ENCODE measurements at places on chromosomes 13 and 19.
A peak's percentile ranks its signal among the peaks of the same experiment; 100 is the strongest.

DNA sequence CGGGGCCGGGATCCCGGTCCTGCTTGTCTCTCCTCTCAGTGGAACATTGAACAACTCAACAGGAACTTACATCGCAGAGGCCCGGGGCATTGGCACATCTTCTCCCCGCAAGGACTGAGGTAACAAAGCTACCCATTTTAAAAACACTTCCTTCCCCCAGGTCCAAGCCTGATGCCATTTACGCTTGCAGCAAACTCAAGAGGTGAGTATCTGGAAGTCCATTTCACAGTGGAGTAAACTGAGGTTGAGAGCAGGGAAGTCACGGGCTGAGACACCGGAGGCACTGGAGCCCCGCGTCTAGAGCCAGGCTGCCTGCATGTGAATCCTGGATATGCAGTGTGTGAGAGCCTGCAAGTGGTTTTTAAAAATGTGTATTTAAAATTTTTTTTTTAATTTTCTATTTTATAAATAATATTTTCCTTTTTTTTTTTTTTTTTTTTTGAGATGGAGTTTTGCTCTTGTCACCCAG lies 492 bp upstream of the PGLYRP1 start:
- DNase-seq, result no peak

DNA sequence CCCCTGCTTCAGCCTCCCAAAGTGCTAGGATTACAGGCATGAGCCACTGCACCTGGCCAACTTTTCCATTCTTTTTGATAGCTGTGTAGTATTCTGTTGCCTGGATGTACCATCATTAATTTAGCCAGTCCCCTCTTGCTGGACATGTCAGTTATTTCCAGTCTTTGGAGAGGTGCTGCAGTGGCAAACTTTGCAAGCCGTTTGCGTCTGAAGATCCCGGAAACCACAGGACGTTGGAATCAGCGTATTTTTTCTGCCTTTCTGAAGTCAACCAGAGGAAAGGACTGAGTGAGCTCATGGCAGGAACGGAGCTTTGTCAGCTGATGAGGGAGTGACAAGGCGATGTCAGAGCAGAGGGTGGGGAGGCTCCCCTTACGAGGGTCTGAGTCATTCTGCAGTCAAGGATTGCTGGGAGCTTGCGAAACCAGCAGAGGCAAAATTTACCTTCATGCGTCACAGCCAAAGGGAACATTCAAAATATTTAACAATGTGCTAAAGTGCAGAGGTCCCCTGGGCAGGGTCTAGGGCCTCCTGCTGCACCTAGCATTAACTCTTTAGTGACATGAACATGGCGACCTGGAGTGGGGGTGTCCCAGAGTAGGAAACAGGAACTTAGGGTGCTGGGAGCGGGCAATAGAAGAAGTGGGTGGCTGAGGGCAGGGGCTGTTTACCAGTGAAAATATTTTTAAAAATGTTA lies 5.6 kb downstream of the C5AR1 start:
- DNase-seq, result peak; percentile 78

- peak; percentile 80 for DNase-seq
Measured at GRCh38 chr19:41993612-41994483, at the start of gene ATP1A3. TSS of gene ATP1A3 (minus strand) at chr19:41994230. CDS start at chr19:41994076, 154 bp downstream.

DNA sequence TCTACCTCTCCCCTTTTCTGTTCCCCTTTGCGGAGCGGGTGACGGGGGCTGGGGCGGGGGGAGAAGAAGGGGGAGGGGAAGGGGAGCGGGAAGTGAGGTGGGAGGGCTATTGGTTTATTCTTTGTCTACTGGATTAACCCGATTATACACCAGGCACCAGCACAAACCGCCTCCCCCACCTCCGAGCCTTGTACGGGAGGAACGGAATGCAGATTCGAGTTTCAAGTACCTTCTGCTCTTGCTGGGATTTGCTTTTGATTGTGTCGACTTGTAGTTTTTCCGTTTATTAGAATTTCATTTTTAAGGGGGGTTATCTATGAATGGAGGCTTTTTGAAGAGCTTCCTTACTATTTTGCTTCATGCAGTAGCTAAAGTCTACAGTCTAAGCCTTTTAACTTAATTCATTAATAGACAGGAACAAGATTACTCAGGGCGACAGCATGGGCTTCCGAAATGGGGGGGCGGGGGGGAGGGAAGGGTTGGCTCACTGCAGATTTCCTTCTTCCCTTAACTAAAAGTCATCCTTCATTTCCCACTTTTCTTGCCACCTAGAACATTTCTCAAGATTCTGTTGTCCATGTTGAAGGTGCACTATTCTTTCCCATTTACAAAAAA lies 937 bp upstream of the SPRY2 start:
- DNase-seq, result peak; percentile 89

- no peak for DNase-seq
Measured at GRCh38 chr19:29583196-29583999, 22.7 kb upstream of the POP4 start.

DNA sequence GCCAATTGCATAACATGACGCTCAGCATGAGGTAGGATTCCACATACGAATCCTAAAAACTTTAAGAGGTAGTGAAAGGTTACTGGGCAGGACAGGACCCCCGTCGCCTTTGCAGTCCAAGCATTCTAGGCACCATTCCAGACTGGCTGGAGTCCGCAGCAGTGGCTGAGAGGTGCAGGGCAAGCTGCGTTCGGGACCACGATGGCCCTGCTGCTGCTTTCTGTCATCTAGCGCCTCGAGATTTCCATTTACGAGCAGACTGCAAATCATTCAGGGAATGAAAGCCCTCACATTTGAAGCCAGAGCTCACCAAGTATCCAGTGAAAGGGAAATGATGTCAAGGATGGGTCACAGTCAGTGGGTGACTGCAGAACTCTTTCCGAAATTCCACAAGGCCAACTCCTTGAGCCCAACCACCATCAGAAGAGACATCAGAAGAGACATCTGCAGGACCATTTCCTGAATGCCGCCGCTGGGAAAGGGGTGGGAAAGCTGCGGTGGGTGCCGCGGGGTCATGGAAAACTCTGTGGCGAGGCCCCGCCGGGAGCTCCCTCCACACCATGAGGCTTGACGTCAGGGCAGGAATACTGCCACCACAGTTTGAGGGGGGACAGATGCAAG lies 88.3 kb downstream of the COL4A1 start:
- DNase-seq, result peak; percentile 10

GRCh38 chr19:56170261-56170660 lies 5.5 kb upstream of the GALP start:
- DNase-seq, result no peak

DNA sequence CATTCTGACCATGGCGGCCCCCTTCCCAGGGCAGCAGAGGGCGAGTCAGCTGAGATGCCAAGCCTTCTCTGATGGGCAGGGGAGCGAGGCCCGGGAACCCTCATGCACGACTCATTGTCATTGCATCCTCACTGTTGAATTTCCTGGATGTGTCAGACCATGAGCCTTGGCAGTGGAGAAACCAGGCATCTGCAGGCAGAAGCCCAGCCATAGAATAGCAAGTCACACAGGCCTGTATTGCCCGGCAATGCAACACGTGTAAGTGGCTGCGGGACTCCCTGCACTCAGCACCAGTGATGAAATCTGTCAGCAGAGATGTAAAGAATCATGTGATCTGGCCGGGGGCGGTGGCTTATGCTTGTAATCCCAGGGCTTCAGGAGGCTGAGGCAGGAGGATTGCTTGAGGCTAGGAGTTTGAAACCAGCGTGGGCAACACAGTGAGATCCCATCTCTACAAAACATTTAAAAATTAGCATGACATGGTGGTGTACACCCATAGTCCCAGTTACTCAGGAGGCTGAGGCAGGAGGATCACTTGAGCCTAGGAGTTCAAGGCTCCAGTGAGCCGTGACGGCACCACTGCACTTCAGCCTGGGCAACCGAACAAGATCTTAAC lies 199.7 kb downstream of the KATNAL1 start:
- no peak for DNase-seq

DNA sequence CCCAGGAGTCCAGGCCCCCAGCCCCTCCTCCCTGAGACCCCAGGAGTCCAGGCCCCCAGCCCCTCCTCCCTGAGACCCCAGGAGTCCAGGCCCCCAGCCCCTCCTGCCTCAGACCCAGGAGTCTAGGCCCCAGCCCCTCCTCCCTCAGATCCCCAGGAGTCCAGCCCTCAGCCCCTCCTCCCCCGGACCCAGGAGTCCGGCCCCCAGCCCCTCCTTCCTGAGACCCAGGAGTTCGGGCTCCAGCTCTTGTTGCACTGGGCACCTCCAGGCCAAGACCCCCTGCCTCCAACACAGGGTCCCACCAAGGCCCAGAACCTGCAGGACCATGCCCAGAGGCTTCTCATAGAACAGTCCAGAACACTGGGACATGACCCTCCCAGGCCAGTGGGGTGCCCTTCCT lies 3.8 kb downstream of the ERCC1 start:
- DNase-seq, result no peak

- no peak for DNase-seq
Measured at GRCh38 chr13:23848646-23849141, 40.5 kb downstream of the MIPEP start.

- no peak for DNase-seq
Measured at GRCh38 chr19:47274891-47275761, 441 bp downstream of the INAFM1 start.

GRCh38 chr19:35247526-35248309 lies 1.1 kb upstream of the LSR start:
- no peak for DNase-seq

DNA sequence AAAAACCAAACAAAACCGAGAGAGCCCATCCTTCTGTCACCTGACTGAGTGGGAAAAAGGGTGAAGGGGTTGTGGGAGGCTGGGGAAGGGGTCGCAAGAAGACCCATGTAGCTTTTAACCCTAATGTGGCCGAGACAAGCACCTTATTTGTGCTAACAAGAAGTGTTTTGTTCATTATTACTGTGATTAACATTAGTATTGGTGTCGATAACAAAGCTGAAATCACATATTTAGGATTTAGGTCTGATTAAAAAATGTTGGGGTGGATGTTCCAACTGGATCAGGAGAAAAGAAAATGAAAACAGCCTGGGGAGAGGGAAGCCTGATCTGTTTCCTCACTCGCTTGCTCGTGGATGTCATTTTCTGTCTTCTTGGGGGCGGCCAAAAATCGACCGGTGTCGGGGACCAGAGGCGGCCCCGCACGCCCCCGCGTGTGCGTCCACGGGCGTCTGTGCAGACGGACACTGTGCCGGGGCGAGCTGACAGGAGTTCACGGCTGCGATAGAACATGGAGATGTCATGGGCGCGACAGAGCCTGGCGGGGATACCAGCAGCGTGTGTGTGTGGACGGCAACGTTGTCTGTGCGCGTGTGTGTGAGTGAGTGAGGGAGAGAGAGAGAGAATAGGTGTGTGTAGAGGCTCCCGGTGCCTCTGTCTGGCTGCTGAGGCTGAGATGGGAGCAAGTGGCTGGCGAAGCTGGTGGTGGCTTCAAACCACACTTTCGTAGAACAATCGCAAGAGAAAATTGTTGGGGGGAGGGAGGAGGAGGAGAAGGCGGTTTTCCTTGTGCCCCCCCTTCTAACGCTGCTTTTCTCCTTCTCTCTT lies 29.1 kb downstream of the NFIX start:
- no peak for DNase-seq

DNA sequence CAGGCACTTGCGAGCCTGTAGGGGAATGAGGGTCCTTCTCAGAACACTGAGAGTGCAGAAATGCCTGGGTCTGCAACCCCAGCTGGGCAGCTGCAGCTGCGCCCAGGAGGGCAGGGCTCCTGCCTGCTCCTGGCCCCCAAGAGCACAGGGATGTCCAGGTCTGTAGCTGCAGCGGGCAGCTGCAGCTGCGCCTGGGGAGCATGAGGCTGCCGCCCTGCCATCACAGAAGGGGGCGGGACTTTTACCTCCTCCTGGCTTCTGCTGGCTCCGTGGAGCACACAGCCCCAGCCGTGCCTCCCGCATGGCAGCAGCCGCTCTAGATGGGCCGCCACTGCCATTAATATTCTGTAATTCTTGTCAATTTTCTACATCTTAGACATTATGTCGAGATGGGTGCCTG lies 17.8 kb downstream of the CPB2 start:
- DNase-seq, result no peak

DNA sequence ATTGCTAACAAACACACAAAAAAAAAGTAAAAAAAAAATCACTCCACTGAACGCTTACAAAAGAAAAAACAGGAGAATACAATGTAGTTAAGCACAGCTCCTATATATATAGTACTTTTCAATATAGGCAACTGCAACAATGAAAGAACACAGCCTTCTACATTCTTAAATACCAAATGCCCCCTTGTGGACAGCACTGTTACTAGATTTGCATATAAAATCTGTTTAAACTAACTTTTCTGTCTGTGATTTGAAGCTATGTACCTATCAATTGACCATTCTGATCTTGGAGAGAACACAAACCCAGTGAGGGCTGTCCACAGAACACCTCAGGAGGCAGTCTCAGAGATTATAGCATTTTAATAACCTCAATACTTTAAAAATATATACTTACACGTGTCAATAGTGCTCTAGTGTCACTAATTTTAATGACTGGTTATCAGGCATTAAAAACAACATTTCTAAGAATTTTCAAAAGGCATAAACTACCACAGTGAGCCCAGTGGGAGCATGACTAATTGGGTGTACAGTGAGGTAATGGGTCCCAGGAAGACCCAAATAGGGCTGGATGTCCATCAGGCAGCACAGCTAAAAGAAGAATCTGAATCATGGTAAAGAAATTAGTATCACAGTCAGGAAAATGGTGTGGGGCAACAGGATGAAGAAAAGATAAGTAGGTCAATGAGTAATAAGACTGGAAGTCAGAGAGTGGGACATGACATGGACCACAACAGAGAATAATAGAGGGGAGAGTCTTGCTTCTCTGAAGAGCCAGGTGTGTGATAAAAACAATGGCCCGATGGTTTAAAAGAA lies 22.2 kb downstream of the CCDC169 start:
- peak; percentile 79 for DNase-seq

GRCh38 chr13:20192836-20193161 lies at the start of gene GJB2:
TSS of gene GJB2 (minus strand) at chr13:20192938. CDS start at chr13:20189581, 3,357 bp downstream.
- DNase-seq, result no peak

- DNase-seq, result no peak
Measured at GRCh38 chr19:3670796-3671679, 29.2 kb downstream of the PIP5K1C start.

- DNase-seq, result no peak
Measured at GRCh38 chr13:73133531-73133930, 74.7 kb downstream of the KLF5 start.

- no peak for DNase-seq
Measured at GRCh38 chr19:38320969-38321339, 1.3 kb downstream of the KCNK6 start.

- DNase-seq, result peak; percentile 26
Measured at GRCh38 chr19:37333457-37333856, 37.4 kb upstream of the ZNF527 start.

- no peak for DNase-seq
Measured at GRCh38 chr19:10820173-10820572, 15.8 kb downstream of the TMED1 start.

GRCh38 chr19:55489711-55490477 lies 1.7 kb downstream of the SSC5D start:
- no peak for DNase-seq

- DNase-seq, result no peak
Measured at GRCh38 chr13:74479124-74479523, 344.9 kb upstream of the KLF12 start.
